CD8-positive, alpha-beta memory T cell (primary cell): ENCODE measurements at places on chromosomes 2 and 18. TPM values are rescaled to one million over a fixed set of nuclear protein-coding genes. Genes with fewer than 3 reads are reported as not detected.

Gene HOXD13
- not detected for total RNA-seq

Gene NGEF
- 0.38 TPM for total RNA-seq

Gene PKDCC
- 0.28 TPM for total RNA-seq

Gene HNMT
- 0.61 TPM for total RNA-seq

DNA sequence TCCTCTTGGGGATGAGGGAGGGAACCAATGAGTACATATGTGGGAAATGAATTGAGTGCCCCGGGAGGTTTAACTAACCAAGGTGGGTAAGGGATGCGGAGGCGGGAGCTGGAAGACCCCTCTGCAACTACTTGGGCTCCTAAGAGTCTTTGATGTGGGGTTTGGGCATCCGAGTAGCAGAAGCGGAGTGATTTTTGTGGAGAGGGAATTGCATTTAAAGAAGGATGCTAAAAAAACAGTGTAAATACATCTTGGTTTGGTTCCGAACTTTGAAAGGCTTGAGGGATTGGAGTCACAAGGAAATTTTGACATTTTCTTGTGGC is 215.7 kb downstream of the MCFD2 start:
- DNase-seq = no peak

DNA sequence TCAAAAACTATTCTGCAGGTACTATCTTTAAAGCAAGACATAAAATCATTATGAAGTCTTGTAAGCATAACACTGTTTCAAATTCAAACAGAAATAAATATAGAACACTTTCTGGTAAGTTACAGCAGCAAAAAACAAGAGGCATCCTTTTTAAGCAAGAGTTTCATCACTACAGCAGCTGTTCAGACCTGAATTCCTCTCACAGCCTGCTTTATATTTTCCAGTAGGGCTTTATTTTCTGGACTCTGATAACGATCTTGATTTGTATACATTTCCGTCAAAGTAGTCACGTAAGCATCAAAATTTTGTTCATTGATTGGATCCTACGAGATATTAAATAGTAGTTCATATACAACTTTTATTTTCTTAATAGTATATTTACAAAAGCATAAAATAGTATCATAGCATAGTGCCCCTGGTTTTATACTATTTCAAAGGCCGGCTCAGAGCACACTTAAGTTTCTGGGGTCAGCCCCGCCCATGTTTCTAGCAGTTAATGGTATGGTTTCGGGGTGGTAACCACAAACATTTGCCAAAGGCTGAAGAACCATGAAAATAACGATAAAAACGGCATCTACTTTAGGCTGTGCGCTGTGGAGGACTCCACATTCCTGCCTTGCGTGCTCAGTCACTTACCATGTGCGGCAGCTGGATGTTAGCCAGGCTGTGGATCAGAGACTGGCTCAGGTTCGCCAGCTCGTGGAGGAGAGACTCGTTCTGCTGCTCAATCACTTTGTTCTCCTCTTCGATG is 47.5 kb upstream of the PXDN start:
- no peak for DNase-seq

DNA sequence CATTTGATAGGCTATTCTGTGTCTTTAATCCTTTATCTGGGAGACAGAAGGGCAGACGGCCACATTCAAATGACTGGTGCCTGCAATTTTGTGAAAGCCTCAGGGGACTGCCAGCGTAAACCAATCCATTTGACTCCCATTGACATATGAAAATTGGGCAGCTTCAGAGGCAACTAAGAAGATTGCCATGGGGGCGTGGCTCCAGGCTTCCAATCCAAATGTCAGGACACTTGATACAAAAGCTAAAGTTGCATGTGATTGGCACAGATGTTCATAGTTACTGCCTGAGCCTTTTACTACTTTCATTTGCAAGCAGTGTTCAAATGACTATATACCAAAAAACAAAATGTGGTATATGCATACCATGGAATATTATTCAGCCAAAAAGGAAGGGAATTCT is 42.0 kb downstream of the SPC25 start:
- no peak for DNase-seq

GRCh38 chr2:39743269-39743776 is 35.7 kb downstream of the THUMPD2 start:
- DNase-seq = no peak

DNA sequence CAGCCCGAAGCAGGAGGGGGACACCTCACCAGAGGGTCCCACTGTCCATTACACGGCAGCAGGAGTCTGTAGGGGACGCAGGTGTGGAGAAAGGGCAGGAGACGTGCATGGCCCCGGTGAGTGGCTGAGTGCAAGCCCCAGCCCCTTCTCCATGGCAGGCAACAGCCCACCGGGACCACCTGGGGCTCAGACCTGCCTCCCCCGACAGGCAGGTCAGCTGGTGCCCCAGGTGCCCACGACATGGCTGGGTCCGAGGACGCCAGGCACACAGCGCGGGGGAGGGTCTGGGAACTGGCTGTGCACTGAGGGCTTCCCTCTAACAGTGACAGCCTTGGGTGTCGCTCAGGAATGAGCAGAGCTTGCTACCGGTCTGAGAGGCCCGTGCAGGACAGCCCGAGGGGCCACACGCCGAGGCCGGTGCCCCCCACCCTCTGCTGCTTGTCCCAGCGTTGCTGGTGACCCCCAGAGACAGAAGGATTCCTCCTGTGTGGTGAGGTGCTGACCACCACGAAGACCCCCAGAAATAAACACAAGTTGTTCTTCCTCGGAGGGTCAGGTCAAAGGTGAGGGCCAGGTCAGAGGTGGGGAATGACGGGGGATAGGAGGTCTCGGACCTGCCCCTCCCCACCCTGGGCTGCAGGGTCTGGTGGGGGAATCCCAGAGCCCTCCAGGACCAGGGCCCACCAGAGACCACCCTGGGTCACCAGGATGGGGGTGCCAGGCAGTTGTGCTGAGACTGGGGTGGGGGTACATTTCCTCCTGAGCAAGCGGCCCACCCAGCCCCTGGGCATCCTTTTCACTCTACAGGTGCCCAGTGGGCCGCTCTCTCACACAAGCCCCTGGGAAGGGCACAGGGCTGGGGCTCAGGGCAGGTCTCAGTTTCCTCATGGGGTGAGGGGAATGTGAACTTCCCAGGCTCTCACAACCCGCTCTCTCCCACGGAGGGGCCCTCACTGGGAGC is 50.6 kb downstream of the SLC66A2 start:
- no peak for DNase-seq

- no peak for DNase-seq
Measured at GRCh38 chr18:55419947-55420664, 167.9 kb downstream of the TCF4 start.
